SK-N-SH (cell line): ENCODE measurements at places on chromosomes 5 and 9.

- no peak for DNase-seq
Observed at GRCh38 chr5:352639-353611, 31.4 kb downstream of the AHRR start.

- no peak for DNase-seq
Observed at GRCh38 chr5:138793575-138793974, 40.4 kb downstream of the CTNNA1 start.

GRCh38 chr5:74530326-74531050 is 110.0 kb downstream of the ENC1 start:
- DNase-seq, result no peak

DNA sequence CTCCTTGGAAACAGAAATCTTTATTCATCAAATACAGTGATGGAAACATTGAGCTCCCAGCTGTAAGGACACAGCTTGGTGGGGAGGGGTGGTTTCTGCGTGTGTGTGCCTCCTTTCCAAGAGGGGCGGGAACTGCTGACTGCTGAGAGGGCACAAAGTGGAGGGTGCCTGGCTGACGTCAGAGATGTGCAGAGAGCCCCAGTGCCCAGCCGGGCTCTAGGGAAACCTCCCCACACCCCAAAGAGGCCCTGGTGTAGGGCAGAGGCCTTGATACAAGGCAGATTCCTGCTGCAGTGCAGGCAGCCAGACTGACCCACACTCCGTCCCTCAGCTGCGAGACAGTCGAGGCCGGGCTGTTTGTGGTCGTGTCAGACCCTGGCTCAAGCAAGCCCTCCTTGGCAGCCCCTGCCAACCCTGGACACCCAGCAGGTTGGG is 191.0 kb downstream of the CACNA1B start:
- peak; percentile 62 for DNase-seq

GRCh38 chr9:111965566-111966019 is 69.0 kb downstream of the UGCG start:
- DNase-seq, result no peak

DNA sequence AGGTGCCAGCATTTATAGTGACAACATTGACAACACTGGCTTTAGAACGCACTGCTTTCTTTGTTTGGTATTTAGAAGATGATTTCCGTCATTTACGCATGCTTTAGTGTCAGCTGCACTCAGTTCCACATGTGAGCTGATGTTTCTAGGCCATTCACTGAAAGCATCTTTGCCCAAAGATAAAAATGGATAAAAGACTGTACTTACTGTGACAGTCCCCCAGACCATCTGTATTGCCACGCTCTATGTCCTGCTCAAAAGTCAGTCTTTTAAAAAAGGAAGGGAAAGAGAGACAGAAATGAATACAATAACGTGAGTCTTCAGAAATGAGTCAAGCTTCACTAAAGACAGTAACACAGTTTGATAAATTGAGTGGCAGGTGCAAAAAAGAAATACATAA is 99.3 kb downstream of the SEMA6A start:
- no peak for DNase-seq

DNA sequence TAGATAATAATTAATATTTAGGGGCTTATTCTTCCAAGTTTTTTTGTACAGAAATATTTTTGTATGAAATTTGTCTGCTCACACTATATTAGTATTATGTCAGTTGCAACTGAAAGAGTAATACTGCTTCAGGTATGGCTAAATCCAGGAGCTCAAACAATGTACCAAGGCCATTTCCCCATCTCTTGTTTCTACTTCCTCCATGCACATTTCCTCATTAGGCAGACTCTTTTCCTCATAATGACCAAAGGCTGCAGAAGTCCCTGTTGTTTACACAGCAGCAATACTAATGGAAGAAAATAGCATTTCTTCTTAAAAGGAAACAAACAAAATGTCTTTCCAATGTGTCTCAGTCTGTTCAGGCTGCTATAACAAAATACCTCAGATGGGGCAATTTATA is 9.2 kb upstream of the OTULINL start:
- DNase-seq, result no peak

DNA sequence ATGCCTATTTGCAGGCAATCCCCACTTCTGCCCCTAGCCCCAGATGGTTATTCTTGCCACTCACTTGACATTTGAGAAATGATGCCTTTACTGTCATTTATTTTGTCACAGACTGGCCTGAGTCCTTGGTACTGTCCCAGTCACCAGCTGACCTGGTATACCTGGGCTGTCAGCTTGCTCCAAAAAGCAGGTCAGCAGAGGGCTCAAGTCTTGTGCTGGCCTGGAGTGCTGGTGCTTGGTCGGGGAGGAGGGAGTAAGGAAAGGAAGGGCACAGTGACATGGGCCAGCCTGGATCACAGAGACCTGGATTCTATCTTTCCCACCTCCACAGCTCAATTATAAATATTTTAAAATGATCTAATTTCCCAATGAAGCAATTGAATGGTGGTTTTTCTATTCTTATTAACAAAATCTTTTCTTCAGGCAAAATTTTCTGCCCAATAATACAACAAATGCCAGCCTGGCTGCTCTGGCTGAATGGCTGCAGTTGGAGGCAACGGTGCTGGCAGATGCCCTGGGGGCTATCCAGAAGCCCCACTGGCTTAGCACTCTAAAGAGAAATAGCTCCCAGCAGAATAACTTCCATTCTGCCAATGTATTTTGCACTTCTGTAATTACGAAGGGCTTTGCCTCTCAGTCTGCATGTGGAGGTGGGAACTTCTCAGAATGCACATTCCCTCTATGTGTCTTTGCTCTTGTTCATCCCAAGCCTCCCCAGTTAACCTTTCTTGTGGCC is 160.6 kb downstream of the GADD45G start:
- no peak for DNase-seq

DNA sequence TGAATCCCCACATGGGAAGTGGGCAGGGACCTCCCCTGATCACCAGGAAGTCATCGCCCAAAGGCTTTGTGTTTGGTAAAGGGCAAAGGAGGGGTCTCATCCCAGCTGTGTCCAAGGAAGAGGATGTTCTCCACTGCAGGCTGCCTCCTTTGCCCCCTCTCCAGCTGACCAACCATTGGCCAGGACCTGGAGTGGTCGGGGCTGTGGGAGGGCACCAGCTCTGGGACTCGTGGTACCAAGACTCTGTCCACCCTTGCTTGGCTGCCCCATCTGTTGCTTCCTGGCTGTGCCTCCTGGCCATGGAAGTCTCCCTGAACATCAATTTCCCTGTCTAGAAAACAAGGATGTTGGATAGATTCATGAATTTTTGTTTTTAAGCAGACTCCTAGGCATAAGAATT is 34.1 kb downstream of the COL15A1 start:
- DNase-seq, result no peak

- DNase-seq, result peak; percentile 44
Observed at GRCh38 chr9:129834489-129835127, 467 bp downstream of the C9orf78 start.

- no peak for DNase-seq
Observed at GRCh38 chr9:131708226-131709002, 31.5 kb downstream of the RAPGEF1 start.

DNA sequence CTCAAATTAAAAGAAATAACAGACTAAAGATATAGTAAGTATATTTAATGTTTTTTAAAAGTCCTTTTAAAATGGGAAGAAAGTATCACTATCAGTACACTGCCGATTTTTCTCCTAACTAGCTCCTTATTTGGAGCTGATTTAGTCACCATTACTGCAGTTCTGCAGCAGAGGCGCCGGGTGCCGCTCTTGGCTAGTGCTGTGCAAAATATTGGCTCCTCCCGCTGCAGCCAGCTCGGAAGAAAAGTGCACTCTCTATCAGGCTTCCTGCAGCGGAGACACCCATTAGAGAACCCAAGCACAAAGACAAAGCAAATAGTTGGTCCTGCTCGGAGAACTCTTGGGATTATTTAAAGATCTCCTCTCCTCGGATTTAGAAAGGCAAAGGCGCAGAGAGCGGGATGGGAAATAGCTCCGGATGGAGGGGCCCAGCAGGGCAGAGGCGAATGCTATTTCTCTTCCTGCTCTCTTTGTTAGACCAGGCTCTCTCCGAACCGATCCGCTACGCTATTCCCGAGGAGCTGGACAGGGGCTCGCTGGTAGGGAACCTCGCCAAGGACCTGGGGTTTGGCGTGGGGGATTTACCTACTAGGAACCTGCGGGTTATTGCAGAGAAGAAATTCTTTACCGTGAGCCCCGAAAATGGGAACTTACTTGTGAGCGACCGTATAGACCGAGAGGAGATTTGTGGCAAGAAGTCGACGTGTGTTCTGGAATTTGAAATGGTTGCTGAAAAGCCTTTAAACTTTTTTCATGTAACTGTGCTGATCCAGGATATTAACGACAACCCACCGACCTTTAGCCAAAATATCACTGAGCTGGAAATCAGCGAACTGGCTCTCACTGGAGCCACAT is at the start of gene PCDHGB3:
PCDHGB3 (plus strand) TSS at position 249 of the 855 bp plus-strand sequence; CDS start at position 402, 153 bp downstream.
- DNase-seq, result no peak
